Caki2 (cell line): ENCODE measurements at places on chromosomes 4 and X. TPM values are rescaled to one million over a fixed set of nuclear protein-coding genes. Genes with fewer than 3 reads are reported as not detected.

DNA sequence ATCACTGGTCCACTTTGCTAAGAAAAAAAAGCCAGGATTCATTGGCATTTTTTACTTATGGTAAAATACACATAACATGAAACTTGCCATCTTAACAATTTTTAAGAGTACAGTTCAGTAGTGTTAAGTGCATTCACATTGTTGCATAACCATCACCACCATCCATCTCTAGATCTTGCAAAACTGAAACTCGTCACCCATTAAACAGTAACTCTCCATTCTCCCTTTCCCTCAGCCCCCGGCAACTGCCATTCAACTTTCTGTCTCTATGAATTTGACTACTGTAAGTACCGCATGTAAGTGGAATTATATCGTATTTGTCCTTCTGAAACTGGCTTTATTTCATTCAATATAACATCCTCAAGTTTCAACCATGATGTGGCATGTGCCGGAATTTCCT is 56.3 kb upstream of the LNX1 start:
- no peak for DNase-seq

DNA sequence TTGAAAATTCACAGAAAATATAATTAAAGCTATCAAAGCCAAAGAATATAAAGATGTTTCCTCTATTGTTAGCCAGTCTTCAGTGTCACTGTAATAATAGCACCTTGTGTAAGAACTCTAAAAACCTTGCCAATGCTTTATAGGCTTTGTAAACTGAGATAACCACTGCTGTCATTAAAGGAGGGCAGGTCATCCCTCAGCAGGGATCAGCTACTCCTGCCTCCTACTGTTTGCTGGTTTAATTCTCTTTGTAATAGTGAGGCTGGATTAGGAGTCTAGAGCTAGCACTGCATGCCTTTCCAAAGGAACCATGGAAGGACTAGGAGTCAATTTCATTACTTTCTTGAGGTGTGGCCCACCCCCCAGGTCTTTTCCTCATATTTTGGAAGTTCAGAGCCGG is 46.2 kb downstream of the FHIP1A start:
- no peak for DNase-seq

DNA sequence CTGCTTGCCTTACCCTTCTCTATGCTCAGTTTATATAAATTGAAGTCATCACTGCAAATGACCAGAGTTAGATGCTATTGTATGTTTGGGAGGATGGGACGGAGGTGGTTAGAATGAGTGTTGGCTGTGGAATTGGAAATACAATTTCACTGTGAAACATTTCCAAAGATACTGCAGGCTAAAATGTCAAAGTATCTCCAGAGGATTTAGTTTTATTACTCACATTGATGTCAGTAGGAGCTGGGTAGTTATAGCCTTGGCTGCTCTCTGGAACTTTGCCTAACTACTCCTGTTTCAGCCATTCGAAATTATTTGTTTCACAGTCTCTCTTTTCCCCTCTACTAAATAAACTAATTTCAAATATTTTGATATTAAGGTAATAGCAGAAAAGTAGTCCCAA is 92.6 kb upstream of the PPP3CA start:
- no peak for DNase-seq

Gene EMD
- total RNA-seq = 32.0 and 48.7 TPM in 2 replicates

Gene NPY2R
- not detected in 2 replicates for total RNA-seq

DNA sequence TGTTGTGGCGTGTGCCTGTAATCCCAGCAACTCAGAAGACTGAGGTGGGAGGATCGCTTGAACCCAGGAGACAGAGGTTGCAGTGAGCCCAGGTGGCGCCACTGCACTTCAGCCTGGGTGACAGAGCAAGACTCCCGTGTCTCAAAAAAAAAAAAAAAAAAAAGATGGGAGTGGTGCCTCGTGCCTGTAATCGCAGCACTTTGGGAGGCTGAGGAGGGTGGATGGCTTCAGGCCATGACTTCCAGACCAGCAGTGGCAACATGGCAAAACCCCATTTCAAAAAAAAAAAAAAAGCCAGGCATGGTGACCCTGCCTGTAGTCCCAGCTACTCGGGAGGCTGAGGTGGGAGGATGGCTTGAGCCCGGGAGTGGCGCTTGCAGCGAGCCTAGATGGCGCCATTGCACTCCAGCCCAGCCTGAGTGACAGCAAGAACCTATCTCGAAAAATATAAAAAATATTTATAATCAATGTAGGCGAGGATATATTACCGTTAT is 27.0 kb downstream of the EIF2S3 start:
- DNase-seq = peak; percentile 91

Gene CXorf65
- total RNA-seq = not detected in 2 replicates

DNA sequence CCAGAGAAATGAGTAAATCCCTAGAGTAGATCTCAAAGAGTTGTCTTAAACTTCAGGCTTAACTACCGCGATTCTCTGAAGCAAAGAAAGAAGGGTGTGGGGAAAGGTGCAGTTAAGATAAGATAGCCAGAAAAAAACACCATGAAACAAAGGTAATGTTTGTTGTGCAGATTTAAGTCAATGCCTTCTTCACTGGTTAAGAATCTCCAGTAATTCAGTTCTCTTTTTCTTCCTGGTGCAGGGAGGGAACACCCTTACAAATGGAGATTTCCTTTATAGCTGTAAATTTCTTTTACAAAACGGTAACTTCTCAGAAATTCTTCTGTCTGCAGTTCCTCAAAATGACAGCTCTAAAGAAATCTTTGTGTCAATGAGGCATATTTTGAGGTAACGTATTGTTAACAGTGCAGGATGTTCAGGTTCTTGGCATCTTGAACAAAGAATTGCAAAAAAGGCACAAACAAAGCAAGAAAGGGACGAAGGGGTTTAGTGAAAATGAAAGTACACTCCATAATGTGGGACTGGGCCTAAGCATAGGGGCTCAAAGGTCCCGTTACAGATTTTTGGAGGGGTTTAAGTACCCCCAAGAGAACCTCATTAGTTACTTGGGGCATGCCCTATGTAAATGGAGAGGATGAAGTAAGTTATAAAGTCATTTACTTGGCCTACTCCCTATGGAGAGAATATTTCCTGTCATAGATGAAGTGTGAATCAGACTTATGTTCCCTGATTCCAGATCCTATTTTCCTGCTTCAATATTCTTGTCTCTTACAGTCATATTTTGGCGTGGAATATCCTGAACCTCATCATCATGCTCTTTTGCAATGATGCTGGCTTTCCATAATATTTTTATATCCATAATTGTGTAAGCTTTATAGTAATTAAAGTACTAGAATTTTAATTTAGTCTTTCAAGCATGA is 492.0 kb downstream of the PCDH11X start:
- DNase-seq = no peak

Gene DNAAF6
- total RNA-seq = not detected in 2 replicates

Gene TMSB15A
- not detected in 2 replicates for total RNA-seq
